ENCODE measurements at places on chromosomes 2 and 18. TPM values are rescaled to one million over a fixed set of nuclear protein-coding genes. Genes with fewer than 3 reads are reported as not detected.

DNA sequence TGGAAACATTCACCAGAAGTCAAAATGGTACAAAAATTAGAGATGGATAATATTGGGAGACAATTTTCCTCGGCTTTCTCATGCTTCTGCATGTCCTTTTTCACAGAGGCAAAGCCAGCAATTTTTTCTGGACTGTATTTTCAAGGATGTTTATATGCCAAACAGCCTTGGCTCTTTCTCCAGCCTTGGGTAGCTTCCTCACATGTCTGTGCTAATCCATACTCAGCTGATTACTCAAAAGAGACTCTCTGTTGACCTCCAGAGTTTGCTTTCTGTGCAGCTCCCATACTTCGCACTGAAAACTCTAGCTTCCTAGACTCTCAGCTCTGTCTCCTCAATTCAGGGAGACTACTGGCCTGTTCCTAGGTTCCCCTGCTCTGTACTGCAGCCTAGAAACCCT lies 10.6 kb downstream of the C18orf63 start:
- H3K36me3 ChIP-seq, result no peaks in the 10 kb centered on the region
- no peak overlapping the region for H3K4me3 ChIP-seq
- H3K27me3 ChIP-seq, result no peaks in the 10 kb centered on the region
- no peak for DNase-seq

- no peaks in the 10 kb centered on the region for H3K27me3 ChIP-seq
- no peak for DNase-seq
- H3K36me3 ChIP-seq, result no peaks in the 10 kb centered on the region
- no peak overlapping the region for H3K4me3 ChIP-seq
Measured at GRCh38 chr18:58861353-58861752, 3.3 kb upstream of the ZNF532 start.

Gene UCN
- 2.0 TPM for total RNA-seq

DNA sequence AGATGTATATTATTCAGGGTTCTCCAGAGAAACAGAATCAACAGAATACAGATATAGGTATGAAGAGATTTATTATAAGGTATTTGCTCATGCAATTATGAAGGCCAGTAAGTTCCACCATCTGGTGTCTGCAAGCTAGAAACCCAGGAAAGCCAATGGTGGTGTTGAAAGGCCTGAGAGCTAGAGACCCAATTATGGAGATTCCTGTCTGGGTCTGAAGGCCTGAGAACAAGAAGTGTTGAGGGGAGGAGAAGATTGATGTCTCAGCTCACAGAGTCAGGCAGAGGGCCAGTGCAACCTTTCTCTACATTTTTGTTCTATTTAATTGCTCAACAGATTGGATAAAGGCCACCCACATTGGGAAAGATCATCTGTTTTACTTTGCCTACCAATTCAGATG lies 524.2 kb upstream of the CRIM1 start:
- H3K27me3 ChIP-seq, result no peaks in the 10 kb centered on the region
- no peaks in the 10 kb centered on the region for H3K36me3 ChIP-seq
- no peaks in the 10 kb centered on the region for H3K4me1 ChIP-seq
- no peak overlapping the region for H3K27ac ChIP-seq

DNA sequence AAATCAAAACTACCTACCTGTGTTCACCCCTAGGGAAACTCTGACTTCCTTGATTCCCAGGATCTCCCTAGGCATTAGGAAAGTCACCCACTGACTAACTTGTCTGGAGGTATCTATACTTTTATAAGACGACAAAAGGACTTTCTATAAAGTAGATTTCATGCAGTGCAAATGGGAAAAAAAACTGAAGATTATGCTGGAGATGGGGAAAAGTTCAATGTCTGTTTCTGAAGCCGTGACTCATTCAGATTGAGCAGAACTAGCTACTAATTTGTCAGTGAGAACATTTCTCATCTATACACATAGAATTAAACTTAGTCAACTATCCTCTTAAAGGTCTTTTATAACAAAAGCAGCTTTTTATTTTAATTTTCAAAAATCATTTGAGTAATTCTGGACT lies 6.0 kb downstream of the SEPTIN10 start:
- peak overlapping the region; percentile 72 for H3K27ac ChIP-seq
- DNase-seq, result no peak
- peak overlapping the region; percentile 21 for H3K4me3 ChIP-seq
- H3K27me3 ChIP-seq, result no peaks in the 10 kb centered on the region

Gene COL3A1
- total RNA-seq, result 0.74 TPM

Gene KCNIP3
- total RNA-seq, result not detected

GRCh38 chr18:48544116-48544515 lies 5.3 kb downstream of the CTIF start:
- no peak for DNase-seq
- H3K4me3 ChIP-seq, result no peak overlapping the region
- no peaks in the 10 kb centered on the region for H3K4me1 ChIP-seq
- no peak overlapping the region for H3K27ac ChIP-seq

GRCh38 chr2:175251425-175252041 lies 70.0 kb upstream of the ATP5MC3 start:
- H3K4me1 ChIP-seq, result no peaks in the 10 kb centered on the region
- no peak overlapping the region for H3K27ac ChIP-seq
- H3K36me3 ChIP-seq, result no peaks in the 10 kb centered on the region
- H3K4me3 ChIP-seq, result no peak overlapping the region

Gene CERKL
- total RNA-seq, result not detected

DNA sequence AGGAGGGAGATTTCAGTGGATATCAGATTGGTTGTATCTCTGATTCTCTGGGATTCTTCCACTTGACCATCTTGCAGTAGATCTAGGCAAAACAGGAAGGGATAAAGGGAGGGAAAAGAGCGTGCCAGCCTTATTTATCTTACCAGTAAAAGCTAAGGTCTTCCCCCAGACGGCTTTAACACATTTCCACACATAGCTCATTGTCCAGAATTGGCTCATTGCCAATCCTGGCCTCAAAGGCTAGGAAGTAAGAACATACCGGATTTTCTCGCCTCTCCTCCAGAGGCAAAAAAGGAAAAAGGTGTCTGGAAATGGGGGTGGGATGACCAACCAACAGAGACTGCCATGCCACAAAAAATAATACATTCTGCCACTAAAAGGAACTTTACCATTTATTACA lies 411.6 kb upstream of the NRP2 start:
- DNase-seq, result no peak
- no peaks in the 10 kb centered on the region for H3K36me3 ChIP-seq
- no peak overlapping the region for H3K27ac ChIP-seq
- H3K27me3 ChIP-seq, result peaks cover 5% of the 10 kb centered on the region
- no peak overlapping the region for H3K4me3 ChIP-seq

Gene ERBB4
- 0.03 TPM for total RNA-seq

Gene EFR3B
- total RNA-seq, result 3.5 TPM

DNA sequence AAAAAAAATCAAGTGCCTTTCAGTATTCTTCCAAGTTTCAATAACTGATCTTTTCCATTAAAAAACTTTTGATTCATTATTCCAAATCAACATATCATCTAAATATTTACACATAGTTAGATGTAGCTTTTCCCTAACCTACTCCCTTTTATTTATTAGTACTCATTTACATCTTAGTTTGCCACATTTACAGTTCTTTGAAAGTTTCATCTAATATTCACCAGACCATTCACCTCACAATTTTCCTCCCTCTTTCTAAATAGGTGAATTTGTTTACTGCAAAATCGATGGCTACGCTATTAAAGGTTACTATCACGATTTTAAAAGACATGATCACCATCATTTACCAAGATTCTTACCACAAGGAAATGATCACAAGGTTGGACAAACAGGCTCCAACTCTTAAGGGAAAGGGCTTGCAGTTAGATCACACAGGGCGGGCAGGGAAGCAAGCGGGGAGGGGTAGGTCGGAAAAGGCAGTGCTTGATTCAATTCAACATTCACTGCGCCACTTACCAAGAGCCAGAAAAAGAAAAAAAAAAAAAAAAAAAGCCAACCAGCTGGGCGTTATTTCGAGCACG lies 654 bp upstream of the MARCHF7 start:
- H3K4me1 ChIP-seq, result peaks cover 3% of the 10 kb centered on the region
- peak overlapping the region; percentile 99 for H3K4me3 ChIP-seq
- peaks cover 2% of the 10 kb centered on the region for H3K36me3 ChIP-seq

Gene KCNE4
- not detected for total RNA-seq

- no peak for DNase-seq
- H3K27ac ChIP-seq, result no peak overlapping the region
- H3K36me3 ChIP-seq, result no peaks in the 10 kb centered on the region
- H3K4me3 ChIP-seq, result no peak overlapping the region
- peaks cover 16% of the 10 kb centered on the region for H3K4me1 ChIP-seq
Measured at GRCh38 chr2:64601034-64601754, 52.5 kb downstream of the SERTAD2 start.

Data from GM12878 (cell line).